ENCODE measurements at places on chromosomes 2 and 18.

- DNase-seq = no peak
Measured at GRCh38 chr2:24894750-24895149, 25.3 kb downstream of the ADCY3 start.

- no peak for DNase-seq
Measured at GRCh38 chr18:46429649-46430224, 227.3 kb downstream of the LOXHD1 start.

GRCh38 chr2:10452312-10452711 lies 4.2 kb upstream of the ODC1 start:
- DNase-seq = no peak

DNA sequence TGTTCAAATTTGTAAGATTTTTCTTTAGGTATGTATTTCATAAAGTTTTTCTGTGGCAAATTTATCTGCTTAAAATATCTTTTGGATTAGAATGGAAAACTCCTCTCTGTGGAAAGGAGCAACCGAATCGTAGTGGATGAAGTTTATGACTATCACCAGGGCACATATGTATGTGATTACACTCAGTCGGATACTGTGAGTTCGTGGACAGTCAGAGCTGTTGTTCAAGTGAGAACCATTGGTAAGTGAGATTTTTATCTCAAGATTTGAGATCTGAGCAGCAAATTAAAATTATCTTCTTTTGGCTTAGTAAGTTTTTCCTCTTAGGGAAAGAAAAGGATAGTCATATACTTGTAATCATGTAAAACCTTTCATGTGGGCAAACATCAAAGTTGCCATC lies 14.2 kb downstream of the IL18RAP start:
- no peak for DNase-seq

- DNase-seq = no peak
Measured at GRCh38 chr18:49666045-49666775, 104.4 kb downstream of the LIPG start.

GRCh38 chr18:59207506-59207905 lies 12.5 kb upstream of the GRP start:
- no peak for DNase-seq

GRCh38 chr18:61827591-61827990 lies 65.2 kb downstream of the RNF152 start:
- DNase-seq = no peak

- DNase-seq = no peak
Measured at GRCh38 chr2:64311948-64312621, 141.9 kb upstream of the LGALSL start.

DNA sequence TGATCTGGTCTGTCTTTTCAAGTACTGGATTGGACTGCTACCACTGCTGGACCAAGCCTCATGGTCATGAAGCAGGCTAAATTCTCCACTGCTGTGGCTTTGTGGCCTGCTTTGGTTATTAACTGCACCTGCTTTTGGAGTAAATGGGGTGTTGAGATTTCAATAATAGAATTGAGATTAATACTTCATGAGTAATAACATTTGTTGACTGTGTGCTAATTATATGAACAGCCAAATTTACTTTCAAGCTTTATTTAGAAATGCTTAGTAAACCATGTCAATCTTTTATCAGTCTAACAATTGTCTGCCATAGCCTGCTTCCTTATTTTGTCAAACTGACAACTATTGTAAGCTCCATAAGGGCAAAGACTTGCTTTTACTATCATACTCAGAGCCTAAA lies 27.4 kb upstream of the MTIF2 start:
- DNase-seq = no peak

DNA sequence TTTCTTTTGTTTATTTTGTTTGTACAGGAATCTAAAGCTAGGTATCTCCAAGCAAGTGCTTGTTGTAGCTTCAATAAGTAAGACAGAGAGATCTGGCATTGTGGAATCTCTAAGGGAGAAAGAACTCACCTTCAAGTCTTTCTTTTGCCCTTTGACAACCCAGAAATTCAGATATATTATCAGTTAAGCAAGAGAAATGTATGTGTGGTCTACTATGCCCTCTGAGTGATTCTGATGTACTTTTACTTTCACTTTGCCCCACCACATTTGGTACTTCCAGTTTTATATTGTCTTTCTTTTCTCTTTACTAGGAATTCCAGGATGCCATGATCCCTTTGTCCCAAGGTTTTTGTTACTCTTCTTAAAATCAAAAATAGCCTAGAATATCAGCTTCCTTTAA lies 259.6 kb upstream of the PIK3C3 start:
- no peak for DNase-seq

DNA sequence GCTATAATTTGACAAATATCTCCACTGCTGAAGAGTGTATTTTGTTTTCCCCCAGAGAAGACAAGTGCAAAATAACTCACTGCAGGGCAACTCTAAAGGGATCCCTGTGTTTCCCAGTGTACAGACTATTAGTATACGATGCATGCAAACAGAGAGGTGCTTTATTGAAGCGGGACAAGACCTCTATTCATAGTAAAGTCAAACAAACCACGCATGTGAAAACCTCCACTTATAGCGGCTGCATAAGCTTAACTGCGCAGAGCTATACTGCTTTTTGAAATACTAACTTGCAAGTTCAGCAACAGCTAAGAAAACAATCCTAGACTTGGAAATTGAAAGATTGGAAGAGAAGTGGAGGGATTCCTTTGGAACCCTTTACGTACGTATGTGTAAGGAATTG lies 15.6 kb downstream of the RNF144A start:
- DNase-seq = no peak

DNA sequence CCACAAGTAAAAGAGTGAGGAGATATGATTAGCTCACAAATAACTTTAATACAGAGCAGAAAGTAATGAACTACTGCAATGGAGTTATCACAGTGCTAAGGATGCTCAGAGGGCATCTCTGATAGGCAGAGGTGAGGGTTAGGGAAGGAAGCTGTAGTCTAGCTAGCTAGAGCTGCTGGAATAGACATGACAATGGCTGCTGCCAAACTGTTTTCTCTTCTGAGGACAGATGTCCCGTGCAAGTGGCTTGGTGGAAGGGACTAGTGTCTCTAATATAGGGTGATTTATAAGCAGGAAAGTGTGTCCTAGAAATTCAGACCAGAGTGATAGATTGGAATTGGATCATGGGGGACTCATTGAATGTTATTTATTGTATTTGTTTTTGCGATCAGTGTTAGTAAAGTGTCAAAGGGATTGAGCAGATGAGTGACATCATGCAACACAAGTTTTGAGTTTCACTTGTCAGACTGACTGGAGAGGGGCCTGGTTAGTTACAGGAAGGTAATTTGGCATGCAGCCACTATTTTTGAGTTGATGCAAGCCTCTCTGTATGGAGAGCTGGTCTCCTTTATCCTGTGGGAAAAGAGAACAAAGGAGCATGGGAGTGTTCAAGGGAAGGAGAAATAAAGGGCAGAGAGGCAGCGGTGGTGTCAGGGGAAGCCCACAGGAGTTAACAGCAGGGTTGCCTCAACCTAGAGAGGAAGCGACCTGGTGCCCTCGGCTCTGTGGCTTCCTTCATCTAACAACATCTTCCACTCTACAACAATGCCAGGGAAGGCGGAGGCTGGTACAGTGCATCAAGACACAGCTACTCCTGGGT lies 1.9 kb downstream of the CTLA4 start:
- DNase-seq = peak; percentile 62

GRCh38 chr2:183244300-183244844 lies 120.1 kb downstream of the NUP35 start:
- no peak for DNase-seq

- peak; percentile 52 for DNase-seq
Measured at GRCh38 chr18:79438898-79439627, 43.3 kb downstream of the NFATC1 start.

DNA sequence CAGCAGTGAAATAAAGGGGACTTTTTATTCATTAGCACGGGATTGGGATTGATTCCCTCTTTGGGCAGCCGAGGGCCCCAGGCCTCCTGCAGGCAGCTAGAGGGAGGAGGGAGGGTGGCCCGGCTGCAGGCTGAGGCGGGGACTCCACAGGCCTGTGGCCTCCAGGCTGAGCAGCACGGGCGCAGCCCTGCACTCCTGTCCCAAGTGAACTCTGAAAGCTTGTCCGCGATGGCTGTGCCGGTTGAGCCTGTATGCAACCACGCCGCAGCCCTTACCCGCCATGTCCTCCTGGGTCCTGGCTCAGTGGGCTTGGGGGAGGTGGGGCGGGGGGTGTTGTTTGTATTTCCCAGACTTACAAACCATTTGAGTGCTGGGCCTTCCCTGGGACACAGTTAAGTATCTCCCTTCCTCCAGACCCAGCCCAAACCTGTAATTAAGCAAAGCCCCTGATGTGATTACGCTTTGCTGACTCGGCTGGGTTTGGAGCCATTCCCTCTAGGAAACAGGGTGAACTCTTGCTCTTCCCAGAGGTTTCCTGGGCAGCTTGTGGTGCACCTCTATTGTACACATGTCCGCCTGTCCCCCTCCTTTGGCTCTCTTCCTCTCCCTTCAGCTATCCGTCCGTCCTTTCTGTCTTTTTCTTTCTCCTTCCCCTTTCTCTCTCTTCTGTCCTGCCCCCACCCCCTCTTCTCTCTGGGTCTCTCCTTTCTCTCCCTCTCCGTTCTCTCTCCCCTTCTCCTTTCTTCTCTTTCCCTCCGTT lies 5.3 kb downstream of the GLI2 start:
- no peak for DNase-seq

DNA sequence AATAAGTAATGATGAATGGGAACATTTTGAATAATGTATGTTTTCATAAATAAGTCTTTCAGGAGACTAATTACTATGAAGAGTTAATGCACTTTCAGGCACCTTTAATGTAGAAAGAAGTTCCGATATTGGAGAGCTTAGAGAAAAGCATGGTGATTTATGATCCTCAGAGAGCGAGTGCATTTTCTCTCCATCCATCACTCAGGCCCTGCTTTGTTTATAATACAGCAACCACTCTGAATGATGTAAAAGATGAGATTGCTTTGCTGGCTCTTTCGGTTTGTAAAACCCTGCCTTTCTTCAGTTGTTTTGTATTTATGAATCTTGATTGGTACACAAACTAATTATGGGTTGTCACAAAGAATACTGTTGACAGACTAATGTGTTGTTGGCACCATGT lies 132.0 kb downstream of the NYAP2 start:
- DNase-seq = no peak

DNA sequence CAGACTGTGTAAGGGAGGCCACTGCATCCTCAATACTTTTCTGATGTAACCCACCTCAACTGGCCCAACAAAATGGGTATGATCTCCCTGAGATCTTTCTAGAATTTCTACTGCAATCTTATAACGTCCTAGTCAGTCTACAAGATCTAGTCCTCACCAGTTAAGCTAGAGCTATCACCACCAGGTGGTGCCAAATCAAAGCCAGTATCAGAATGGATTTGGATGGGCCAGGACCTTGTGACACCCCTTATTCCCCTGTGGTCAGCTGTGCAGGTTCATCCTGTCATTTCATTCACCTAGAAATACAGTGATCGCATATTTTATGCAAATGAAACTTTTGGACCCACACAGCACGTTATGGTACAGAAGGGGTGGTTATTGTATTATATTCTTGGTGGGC lies 90.3 kb downstream of the OLA1 start:
- peak; percentile 3 for DNase-seq

DNA sequence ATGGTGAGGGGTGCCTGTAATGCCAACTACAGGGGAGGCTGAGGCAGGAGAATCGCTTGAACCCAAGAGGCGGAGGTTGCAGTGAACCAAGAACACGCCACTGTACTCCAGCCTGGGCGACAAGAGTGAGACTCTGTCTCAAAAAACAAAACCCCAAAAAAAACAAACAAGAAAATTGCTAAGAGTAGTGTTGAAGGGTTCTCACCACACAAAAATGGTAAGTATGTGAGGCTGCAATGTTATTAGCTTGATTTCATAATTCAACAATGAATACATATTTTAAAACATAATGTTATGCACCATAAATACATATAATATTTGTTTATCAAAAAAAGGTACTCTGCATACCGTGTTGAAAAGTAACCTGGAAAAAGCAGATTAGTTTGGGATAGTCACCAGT lies 45.8 kb downstream of the PSMG2 start:
- DNase-seq = no peak

- DNase-seq = no peak
Measured at GRCh38 chr18:62438402-62438801, 84.4 kb upstream of the ZCCHC2 start.

DNA sequence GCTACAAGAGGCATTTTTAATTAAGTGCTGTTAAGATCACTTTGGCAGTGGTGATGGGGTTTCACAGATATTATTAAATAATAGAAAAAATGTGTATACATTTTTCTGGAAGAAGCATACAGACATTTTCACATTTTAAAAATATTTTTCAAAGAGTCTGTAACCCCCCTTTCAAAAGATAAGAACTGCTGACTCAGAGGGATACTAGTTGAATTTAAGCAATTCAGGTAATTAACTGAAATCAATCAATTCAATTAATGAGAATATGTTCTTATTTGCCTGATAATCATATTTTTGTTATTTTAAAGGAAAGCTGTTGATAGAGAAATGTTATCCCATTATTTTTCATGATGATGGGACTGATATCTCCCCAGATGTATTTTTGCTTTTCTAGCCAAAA lies 41.1 kb downstream of the CPO start:
- no peak for DNase-seq

GRCh38 chr2:146665800-146666199 lies 1179.0 kb upstream of the ACVR2A start:
- DNase-seq = no peak

- no peak for DNase-seq
Measured at GRCh38 chr18:78911751-78912283, 67.8 kb upstream of the SALL3 start.

DNA sequence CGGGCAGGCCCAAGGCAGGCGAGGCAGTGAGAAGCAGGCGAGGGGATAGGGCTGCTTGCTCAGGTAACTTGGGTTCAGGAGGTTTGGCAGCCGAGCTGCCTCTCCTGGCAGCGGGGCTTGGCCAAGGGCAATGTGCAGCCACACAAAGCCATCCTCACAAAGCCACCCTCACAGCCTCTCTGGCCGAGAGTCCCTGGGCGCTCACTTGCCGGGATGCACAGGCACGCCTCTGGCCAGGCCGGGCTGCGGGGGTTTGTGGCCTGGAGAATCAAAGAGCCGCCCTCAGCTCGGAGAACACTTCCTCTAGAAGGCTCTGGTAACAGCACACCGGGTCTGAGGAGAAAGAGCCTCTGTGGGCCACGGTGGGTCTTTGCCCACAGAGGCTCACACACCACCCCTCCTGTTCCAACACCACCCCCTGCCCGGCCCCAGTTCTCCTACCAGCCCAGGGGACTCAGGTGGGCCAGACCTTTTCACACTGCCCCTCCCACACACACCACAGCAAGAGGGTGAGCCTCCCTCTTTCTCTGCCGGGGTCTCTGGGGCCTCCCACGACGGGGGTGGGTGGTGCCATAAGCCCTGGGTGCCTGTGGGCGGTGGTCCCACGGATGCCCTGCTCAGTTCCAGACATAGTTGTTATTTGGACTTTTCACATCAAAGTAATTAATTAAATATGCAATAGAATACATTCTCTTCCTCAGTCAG lies 186.9 kb downstream of the ZFP36L2 start:
- DNase-seq = no peak

GRCh38 chr2:28366496-28367282 lies 26.0 kb upstream of the FOSL2 start:
- peak; percentile 43 for DNase-seq

DNA sequence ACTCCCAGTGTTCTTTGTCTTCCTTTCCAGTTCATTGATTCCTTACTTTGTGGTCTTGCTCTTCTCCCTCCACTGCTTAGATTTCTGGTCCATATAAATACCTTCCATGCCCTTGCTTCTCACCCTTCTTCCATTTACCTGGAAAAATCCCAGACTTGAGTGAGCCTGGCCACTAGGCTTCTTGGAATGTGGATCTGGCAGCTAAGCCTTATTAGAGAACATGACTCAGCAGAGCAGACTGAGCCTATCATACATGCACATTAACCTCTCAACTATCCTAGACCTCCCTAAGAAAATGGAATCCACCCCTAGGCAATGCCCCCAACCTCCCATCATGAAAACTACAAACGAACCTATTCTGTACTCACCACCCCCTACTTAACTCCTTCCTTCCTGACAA lies 127.7 kb downstream of the RHBDD1 start:
- DNase-seq = no peak

All from activated CD4-positive, alpha-beta T cell treated with anti-CD3 and anti-CD28 coated beads, Interleukin-2, amount 50 U/mL, for 1 hour (primary cell).